Effector CD4-positive, alpha-beta T cell (primary cell): ENCODE measurements at places on chromosomes 11 and 22.

DNA sequence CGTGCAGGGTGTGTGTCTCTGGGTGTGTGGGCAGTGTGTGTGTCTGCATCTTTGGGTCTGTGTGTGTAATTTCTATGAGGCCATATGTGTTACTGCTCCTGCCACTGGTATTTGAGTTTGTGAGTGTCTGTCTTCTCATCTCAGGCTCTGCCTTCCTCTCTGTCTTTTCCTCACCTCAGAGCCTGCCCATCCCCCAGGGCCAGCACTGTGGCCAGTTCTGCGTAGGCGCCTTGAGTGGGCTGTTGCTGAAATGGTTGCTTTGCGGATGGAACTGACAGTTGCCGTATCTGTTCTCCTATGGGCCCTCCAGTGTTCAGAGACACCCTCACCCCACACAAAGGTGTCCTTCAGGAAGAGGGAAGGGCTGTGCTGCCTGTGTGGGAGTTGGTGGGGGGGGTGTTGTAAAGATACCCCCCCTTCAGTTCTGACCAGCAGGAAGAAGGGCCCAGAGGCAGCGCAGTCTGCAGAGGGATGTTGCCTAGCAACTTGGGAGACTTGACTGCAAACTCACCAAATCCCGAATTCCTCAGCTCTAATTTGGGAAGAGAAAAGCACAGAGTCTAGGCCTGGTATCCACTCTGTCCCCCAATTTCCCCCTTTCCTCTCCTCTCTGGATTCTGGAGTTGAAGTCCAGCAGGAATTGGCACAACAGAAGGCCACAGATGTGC is 2.0 kb upstream of the NRGN start:
- no peak for DNase-seq

DNA sequence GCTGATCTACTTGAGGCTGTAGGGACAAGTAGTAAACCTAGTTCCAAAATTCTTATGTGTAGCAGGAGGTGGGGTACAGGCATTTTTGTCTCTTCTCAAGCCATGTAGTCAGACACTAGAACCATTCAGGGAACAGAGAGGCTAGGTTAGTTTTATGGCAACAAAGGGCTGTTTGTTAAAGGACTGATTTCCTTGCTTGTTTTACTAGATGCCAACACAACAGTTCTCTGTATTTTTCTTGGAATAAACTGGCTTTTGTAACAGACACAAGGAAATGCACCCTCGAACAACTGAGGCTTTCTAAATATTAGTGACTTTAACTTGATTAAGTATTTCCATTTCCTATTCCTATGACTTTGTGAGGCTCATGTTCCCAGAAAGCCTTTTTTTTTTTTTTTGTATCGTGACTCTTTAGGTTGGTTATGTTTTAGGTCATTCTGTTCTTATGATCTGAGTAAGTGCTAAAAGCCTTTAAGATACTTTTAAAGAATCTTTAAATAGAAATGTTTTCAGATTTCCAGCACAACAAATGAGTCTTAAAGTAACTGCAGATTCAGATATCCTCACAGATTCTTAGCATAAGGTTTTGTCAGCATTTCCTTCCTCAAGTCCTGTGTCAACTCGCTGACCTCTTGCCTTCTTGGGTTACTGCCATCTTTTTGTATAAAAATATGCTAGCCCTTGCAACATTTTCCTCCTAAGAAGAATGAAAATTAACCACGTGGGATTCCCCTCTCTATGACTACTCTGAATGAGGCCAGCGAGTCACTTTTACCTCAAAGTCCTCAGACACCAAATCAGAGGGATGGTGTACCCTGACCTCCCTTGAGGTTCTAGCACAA is 92.5 kb downstream of the CCDC83 start:
- DNase-seq, result no peak

DNA sequence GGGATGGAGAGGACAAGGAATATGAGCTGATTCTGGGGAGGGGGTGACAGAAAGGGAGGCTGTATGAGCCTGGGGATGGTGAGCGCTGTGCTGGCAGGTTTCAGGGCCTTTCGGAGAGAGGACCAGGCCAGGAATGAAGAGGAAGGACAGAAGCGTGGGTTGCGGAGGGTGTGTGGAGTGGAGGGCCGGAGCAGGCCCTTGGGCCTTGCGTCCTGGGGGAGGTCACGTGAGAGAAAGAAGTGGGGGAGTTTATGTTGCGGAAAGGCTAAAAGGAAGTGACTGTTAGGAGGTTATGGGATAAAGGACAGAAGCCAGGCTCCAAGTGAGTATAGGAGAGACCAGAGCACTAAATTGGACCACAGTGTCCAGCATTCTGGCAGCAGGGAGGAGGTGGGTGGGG is 17.5 kb downstream of the BCR start:
- no peak for DNase-seq

- DNase-seq, result no peak
Observed at GRCh38 chr22:22767876-22768602, 119.6 kb upstream of the IGLL5 start.

DNA sequence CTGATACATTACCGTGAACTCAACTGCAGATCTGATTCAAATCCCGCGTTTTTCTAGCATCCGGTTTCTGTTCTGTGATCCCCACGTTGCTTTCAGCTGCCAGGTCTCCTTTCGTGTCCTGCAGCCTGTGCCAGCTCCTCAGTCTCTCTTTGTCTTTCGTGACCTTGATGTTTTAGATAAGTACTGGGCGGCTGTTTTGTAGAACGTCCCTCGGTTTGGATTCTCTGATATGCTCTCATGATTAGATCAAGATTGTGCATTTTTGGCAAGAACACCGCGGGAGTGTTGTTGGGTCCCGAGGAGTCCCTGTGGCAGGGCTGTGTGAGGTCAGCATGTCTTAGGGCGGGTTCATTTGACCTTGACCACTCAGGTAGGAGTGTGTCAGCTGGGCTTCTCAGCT is 38.6 kb downstream of the KCNQ1 start:
- no peak for DNase-seq

DNA sequence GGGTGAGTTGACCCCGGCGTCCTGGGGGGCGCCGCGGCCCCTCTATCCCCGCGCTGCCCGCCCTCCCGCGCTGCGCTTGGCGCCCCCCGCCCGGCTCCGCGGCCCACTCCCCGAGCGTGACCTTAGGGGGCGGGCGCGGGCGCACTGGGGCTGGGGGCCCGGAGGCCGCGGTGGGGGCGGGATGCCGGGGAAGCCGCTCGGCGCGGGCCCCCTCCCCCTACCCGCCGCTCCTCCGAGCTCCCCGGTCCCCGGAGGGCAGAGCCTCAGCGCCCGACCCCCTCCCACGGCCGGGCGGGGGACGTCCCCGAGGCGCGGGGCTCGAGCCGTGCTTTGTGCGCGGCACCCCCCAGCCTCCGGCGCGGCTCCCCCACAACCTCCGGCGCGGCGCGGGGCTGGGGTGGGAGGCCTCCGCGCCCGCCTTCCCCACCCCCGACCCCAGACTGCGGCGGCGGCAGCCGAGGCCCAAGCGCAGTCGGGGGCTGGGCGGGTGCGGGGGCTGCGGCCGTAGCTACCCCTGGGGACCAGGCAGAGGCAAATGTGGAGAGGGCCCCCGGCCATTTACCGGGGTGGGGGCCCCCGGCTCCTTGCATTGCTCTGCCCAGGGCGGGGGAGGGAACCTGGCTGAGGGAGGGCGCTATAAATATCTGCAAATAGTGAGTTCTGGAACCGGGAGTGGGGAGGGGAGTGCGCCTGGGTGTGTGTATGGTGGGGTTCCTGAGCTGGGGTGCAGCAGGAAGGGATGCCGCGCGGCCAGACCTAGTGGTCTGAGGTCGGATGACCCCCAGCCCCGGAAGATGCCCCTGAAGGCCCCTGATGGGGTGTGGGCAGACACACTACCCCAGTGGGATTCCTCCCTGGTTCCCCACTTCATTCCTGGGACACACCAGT is 988 bp downstream of the MGAT3 start:
- no peak for DNase-seq

DNA sequence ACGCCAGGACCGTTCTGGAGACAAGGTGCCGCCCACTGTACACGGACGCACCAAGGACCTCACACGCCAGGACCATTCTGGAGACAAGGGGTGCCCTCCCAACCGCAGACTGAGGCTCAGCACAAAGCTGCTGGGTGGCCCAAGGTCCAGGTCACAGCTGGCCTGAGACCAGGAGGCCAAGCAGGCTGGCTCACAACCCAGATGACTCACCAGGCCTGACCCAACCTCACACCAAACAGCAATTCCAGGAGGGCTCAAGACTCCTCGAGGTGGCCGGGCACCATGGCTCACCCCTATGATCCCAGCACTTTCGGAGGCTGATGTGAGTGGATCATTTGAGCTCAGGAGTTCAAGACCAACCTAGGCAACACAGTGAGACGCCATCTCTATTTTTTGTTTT is 14.8 kb downstream of the BRD1 start:
- DNase-seq, result no peak

GRCh38 chr11:16923987-16924386 is 90.2 kb downstream of the PLEKHA7 start:
- no peak for DNase-seq

GRCh38 chr11:36376009-36376887 is 80.2 kb downstream of the PRR5L start:
- no peak for DNase-seq
